ENCODE measurements at places on chromosomes 6 and 20. TPM values are rescaled to one million over a fixed set of nuclear protein-coding genes. Genes with fewer than 3 reads are reported as not detected.

Gene IP6K3
- not detected for total RNA-seq

Gene TMEM170B
- 0.82 TPM for total RNA-seq

Gene C6orf132
- total RNA-seq: 0.02 TPM

Gene BPIFB4
- not detected for total RNA-seq

Gene PSMA7
- total RNA-seq: 250 TPM

Measured in activated CD4-positive, alpha-beta T cell treated with anti-CD3 and anti-CD28 coated beads, Interleukin-2, amount 10 ng/mL, durations not matched to agents 7 days and 5 days (primary cell).